ENCODE measurements at places on chromosomes 12 and 14.

GRCh38 chr12:99985631-99986030 lies 895 bp upstream of the ANKS1B start:
- DNase-seq, result no peak

DNA sequence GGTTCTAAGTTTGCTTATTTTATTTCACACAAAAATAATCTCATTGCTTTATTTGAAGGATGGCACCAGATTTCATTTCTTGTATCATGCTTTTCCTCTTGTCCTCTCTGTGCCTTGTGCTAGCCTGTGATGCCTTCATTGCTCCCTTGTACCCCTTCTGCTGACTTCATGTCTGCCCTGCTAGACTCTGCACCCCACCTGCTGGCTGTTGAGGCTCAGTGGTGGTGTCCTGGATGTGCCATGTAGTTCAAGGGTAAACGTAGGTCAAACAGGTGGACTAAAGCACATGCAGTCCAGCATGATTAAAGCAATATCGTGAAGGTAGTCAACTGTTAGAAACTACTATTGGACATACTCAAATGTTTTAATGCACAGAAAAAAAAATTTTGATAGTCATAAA lies 21.6 kb downstream of the MRPS35 start:
- no peak for DNase-seq

DNA sequence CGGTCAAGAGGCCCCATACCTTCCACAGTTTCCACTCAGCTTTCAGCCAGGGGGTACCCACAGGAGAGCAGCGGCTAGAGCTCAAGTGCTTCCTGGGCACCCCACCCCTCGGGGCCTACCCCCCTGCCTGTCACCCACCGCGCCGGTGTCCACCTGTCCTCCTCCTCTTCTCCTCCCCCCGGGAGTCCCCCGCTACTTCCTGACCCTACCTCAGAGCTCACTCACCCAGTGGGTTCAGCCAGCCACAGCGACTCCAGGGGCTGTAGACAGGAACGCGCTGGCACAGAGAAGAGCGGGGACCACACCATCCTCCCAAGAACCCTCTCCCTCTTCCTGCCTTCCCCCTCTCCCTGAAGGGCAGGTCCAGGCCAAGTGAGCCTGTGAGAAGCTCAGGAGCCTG lies 123.0 kb downstream of the ESRRB start:
- no peak for DNase-seq

- DNase-seq, result no peak
Measured at GRCh38 chr14:30287579-30288445, 271.1 kb upstream of the G2E3 start.

GRCh38 chr12:76556368-76556767 lies 3.2 kb downstream of the OSBPL8 start:
- DNase-seq, result no peak

GRCh38 chr14:106556665-106557289 lies 1030.4 kb downstream of the TMEM121 start:
- no peak for DNase-seq

GRCh38 chr14:105207996-105208737 lies 27.1 kb upstream of the NUDT14 start:
- DNase-seq, result no peak

DNA sequence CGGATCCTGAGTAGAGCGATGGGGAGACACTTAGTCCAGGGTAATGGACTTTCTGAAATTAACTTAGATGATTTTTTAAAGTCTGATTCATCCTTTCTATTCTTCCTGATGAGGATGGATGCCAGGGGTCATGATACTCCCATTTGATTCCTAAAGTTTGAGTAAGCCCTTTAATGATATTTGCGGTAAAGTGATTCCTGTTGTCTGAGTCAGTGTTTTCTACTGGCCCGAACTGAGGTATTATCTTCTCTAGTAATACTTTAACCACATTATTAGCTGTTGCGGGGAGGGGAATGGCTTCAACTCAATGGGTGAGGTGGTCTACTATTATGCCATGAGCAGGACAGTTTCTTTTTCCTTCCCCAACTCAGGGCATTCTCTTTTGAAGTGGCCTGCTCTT lies 111.6 kb downstream of the RIN3 start:
- no peak for DNase-seq

- no peak for DNase-seq
Measured at GRCh38 chr12:123487428-123487827, 29.5 kb downstream of the SNRNP35 start.

DNA sequence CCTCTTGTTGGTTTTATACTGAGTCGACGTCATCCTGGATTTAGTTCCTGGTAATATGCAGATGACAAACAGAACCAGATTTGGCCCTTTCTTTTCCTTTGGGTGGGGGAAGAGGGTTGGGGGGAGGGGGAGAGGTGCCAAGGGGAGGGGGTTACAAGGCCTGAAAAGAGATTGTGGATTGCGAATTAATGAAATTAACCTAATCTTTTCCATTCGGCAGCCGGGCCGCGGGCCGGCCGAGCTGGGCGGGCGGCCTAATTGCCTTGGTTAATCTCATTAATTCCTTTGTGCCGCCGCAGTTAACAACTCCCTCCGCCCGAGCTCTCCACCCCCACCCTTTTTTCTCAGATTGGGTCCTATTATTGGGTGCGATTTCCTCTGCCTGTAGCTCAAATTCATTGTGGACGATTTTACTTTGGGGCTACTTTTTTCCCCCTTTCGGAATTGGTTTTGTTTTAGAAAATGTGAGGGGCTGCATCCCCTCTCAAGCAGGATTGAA lies 387 bp upstream of the GSC start:
- no peak for DNase-seq

GRCh38 chr12:51848841-51849735 lies 570 bp upstream of the FIGNL2 start:
- no peak for DNase-seq

- DNase-seq, result no peak
Measured at GRCh38 chr12:120710031-120710804, at the start of gene UNC119B. UNC119B (plus strand) TSS chr12:120710458; CDS start chr12:120710475, 17 bp downstream.

DNA sequence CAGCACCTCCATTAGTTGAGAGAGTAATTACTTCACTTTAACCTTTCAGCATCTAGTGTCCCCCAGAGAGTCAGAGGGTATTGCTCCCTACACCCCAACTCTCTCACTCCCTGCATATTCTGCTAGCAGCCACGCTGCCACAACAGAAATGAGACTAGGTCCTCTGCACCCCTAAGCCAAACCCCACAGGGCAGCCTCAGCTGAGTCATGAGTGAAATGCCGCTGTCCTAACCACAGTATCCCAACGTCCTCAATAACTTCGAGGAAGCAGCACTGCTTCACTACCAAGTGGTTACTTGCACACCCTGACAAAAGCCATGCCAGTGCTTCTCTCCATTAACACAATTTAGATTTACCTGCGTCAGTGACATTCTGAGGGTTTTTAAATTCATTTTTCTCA lies 6.9 kb upstream of the LYZ start:
- no peak for DNase-seq
